ENCODE measurements at places on chromosomes 3 and 15. TPM values are rescaled to one million over a fixed set of nuclear protein-coding genes. Genes with fewer than 3 reads are reported as not detected.

GRCh38 chr3:62922326-62922725 lies 47.1 kb upstream of the CADPS start:
- H3K36me3 ChIP-seq = no peaks in the 10 kb centered on the region
- H3K27me3 ChIP-seq = no peaks in the 10 kb centered on the region
- DNase-seq = no peak
- no peak overlapping the region for H3K4me3 ChIP-seq
- no peaks in the 10 kb centered on the region for H3K4me1 ChIP-seq

Gene BTLA
- total RNA-seq = not detected

DNA sequence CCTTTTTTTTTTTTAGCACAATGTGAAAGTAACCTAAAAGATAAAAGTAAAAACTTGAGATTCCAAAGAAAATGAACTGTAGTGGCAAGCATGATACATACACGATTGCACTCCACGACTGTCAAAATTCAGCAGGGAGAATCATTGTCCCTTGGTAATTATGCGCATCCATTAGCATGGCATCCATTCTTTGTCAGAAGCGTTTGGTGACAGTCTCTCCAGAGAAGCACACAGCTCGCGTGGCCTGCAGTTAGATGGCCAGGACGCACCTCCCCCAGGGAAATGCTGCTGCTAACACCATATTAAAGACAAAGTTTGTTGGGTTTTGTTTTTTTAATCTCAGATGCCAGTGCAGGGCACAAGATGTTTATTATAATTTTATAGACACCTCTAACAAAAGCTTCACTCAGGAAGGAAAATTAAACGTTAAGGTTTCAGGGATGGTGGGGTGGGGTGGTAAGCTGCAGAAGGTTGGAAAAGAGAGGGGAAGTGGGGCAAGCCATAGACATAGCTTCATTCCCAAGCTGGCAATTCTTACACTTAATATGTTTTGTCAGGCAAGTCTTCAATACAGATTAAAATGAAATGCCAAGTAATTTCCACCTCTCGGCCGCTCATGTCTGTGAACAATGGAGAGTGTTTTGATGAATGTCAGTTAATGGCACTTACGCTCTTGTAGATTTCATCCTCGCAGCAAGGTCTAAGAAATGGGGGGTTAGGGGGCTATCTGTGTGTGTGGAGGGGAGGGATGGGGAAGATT lies 142.8 kb upstream of the TOPAZ1 start:
- no peak overlapping the region for H3K27ac ChIP-seq
- H3K4me1 ChIP-seq = no peaks in the 10 kb centered on the region
- H3K27me3 ChIP-seq = no peaks in the 10 kb centered on the region
- no peak overlapping the region for H3K4me3 ChIP-seq
- no peaks in the 10 kb centered on the region for H3K36me3 ChIP-seq

GRCh38 chr15:48360841-48361240 lies 29.6 kb downstream of the DUT start:
- no peak overlapping the region for H3K4me3 ChIP-seq
- no peaks in the 10 kb centered on the region for H3K4me1 ChIP-seq
- no peaks in the 10 kb centered on the region for H3K27me3 ChIP-seq
- no peak for DNase-seq
- H3K27ac ChIP-seq = no peak overlapping the region

DNA sequence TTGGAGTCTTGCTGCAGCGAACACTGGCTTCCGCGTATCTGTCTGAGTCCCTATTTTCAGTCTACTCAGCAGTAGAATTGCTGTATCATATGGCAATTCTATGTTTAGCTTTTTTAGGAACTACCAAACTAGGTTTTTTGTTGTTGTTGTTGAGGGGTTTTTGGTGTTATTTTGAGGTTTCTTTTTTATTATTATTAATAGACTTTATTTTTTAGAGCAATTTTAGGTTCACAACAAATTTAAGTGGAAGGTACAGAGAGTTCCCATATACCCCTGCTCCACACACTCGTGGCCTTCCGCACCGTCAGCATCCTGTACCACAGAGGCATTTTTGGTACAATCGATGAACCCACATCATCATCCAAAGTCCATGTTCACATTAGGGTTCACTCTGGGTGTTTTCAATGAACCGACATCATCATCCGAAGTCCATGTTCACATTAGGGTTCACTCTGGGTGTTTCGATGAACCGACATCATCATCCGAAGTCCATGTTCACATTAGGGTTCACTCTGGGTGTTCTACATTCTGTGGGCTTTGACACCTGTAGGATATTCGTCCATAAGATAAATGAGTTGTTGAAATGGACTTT lies 67.9 kb downstream of the LMLN start:
- no peaks in the 10 kb centered on the region for H3K27me3 ChIP-seq
- DNase-seq = no peak
- no peak overlapping the region for H3K27ac ChIP-seq
- H3K36me3 ChIP-seq = no peaks in the 10 kb centered on the region
- no peak overlapping the region for H3K4me3 ChIP-seq
